ENCODE measurements at places on chromosomes 11 and 22.

DNA sequence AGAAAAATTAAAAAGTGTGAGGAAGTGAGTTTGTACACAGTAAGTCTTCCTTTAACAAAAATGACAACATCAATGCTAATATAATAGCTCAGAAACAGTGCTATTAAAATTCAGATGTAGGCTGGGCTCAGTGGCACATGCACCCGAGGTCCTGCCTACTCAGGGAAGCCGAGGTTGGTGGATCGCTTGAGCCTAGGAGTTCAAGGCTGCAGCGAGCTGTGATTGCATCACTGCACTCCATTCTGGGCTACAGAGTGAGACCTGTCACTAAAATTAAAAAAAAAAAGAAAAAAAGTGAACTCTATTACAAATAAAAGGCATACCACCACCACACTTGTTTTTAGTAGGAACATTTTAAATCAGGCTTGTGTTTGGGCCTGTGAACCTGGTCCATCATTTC lies 39.2 kb upstream of the PAX6 start:
- DNase-seq, result no peak

- no peak for DNase-seq
Measured at GRCh38 chr22:26898946-26899605, 241.7 kb downstream of the MIAT start.

GRCh38 chr11:16336204-16336603 lies 20.1 kb downstream of the SOX6 start:
- DNase-seq, result no peak

DNA sequence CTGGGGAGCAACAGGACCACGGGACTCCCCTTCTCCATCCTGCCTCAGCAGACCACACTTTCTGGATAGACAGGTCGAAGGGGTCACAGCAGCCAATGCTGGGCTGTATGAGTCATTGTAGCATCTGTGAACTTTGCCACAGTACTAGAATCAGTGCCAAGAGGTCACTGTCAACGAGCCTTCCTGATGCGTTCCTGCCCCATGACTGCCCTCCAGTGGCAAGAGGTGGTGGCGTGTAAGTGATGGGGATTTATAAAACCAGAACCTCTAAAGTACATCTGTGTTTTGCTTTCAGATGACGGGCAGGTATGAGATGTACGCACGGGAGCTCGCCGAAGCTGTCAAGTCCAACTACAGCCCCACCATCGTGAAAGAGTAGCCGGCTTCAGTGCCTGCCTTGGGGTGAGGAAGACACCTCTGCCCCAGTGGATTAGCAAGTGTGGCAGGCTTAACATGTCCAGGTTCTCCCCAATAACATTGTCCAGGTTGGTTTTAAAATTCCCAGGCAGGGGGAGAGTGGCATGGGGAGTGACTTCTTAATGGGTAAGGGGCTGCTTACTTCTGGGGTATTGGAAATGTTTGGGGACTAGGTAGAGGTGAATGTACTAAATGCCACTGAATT lies 29.4 kb downstream of the GUCD1 start:
- DNase-seq, result peak; percentile 67

GRCh38 chr11:12088047-12088481 lies 22.3 kb upstream of the MICAL2 start:
- DNase-seq, result no peak

Measured in GM12892 (cell line).